ENCODE measurements at places on chromosomes 1 and 21.

DNA sequence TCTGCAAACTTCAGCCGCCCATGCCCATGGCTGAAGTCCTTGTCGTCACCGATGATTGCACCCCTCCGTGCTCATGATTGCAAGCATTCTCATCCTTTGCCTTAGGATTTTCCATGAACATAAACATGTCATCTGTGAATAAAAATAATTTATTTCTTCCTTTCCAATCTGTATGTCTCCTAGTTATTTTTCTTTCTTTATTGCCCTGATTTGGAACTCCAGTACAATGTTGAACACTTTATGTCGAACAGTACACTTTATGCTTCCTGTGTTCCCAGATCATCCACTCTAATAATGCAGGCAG, 170.9 kb upstream of the SYT6 start:
- no peak for DNase-seq
- peaks cover 11% of the 10 kb centered on the region for H3K4me1 ChIP-seq
- H3K4me3 ChIP-seq, result no peak overlapping the region
- no peak overlapping the region for H3K27ac ChIP-seq
- H3K36me3 ChIP-seq, result no peaks in the 10 kb centered on the region

GRCh38 chr1:228510803-228511413, 23.7 kb downstream of the RNF187 start:
- no peak overlapping the region for H3K4me3 ChIP-seq
- H3K36me3 ChIP-seq, result no peaks in the 10 kb centered on the region
- H3K27me3 ChIP-seq, result peaks cover 2% of the 10 kb centered on the region

DNA sequence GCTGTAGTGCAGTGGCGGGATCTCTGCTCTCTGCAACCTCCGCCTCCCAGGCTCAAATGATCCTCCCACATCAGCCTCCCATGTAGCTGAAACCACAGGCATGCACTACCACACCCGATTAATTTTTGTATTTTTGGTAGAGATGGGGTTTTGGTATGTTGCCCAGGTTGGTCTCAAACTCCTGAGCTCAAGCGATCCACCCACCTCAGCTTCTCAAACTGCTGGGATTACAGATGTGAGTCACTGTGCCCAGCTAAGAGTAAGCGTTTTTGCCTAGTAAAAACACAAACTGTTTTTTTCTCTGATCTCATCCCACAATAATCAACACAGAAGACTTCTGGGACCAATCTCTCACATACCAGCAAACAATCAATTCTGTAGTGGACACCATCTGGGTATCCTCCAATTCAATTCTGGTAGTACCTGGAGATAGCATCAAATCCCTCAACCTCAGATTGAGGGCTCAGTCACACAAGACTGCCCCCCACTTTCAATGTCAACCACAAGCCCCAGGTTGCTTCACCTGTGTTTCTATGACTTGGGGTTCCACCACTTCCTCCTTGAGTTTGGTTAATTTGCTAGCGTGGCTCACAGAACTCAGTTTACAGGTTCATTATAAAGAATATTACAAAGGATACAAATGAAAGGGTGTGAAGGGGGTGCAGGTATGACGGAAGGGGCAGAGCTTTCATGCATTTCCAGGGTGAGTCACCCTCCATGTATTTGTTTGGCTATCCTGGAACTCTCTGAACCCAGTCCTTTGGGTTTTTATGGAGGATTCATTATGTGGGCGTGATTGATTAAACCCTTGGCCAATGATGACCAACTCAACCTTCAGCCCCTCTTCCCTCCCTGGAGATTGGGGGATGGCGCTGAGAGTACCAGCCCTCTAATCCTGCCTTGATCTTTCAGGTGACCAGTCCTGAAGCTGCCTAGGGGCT, 40.0 kb upstream of the RHOU start:
- H3K4me1 ChIP-seq, result peaks cover 10% of the 10 kb centered on the region
- no peak overlapping the region for H3K4me3 ChIP-seq
- DNase-seq, result no peak
- no peaks in the 10 kb centered on the region for H3K36me3 ChIP-seq
- H3K27ac ChIP-seq, result no peak overlapping the region
- no peaks in the 10 kb centered on the region for H3K27me3 ChIP-seq

- no peak overlapping the region for H3K27ac ChIP-seq
- no peaks in the 10 kb centered on the region for H3K4me1 ChIP-seq
- no peaks in the 10 kb centered on the region for H3K27me3 ChIP-seq
- no peak overlapping the region for H3K4me3 ChIP-seq
- H3K36me3 ChIP-seq, result no peaks in the 10 kb centered on the region
- DNase-seq, result peak; percentile 3
These were observed 47.8 kb downstream of the WNT9A start for GRCh38 chr1:227899820-227900449.

- no peak overlapping the region for H3K27ac ChIP-seq
- no peak for DNase-seq
- no peak overlapping the region for H3K4me3 ChIP-seq
- H3K4me1 ChIP-seq, result no peaks in the 10 kb centered on the region
- no peaks in the 10 kb centered on the region for H3K36me3 ChIP-seq
- no peaks in the 10 kb centered on the region for H3K27me3 ChIP-seq
These were observed 36.9 kb upstream of the GPR37L1 start for GRCh38 chr1:202085682-202086373.

DNA sequence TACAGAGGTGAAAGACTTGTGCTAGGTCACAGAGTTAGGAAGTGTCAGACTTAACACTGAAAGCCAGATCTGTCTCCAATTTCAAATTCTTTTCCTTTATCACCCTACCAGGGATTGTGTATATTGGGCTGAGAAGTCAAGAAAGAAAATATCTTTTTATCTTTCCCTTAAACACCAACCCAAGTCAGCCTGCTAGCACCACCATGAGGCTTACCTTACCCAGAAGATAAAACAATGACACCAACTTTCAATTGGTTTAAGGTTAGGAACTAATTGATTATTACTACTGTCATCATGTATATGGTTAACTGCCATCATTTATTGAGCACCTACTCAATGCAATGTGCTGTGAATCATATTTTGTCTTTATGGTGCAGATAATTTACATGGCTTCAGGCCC, 178.9 kb upstream of the FOXD3 start:
- no peak overlapping the region for H3K27ac ChIP-seq
- DNase-seq, result no peak
- H3K4me1 ChIP-seq, result no peaks in the 10 kb centered on the region
- no peaks in the 10 kb centered on the region for H3K36me3 ChIP-seq
- no peak overlapping the region for H3K4me3 ChIP-seq
- H3K27me3 ChIP-seq, result peaks cover 8% of the 10 kb centered on the region

DNA sequence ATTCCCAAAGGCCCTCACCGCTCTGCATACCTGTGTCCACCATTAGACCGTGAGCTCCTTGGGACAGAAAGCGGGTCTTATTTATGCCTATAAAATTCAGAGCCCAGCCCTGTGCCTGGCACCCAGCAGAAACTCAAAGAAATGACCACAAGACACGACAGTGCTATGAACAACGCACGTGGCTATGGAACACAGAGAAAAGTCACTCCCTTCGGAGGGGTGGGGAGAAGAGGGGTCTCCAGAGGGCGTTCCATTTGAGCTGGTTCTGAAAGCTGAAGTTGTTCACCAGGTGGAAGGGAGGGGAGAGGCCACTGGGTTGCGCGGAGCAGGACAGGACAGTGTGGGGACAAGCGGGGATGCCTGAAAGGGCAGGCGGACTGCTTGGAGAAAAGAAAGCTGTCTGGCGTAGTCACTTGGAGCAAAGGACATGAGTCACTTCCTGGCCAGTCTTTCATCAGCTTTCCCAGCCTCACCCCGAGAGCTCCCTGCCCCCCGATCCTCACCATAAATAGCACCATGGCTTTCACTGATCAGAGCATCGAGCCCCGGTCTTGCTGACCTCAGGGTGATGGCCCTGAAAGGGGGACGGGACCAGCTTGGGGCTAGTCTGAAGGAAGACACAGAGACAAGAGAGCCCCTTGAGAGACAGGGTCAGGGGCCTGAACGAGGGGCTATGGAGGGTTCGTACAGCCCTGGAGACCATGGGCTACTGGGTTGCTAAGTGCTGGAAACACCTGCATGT, 28.5 kb downstream of the ECE1 start:
- H3K36me3 ChIP-seq, result peaks cover 53% of the 10 kb centered on the region
- DNase-seq, result peak; percentile 56
- peaks cover 61% of the 10 kb centered on the region for H3K4me1 ChIP-seq
- H3K27me3 ChIP-seq, result no peaks in the 10 kb centered on the region

- H3K4me1 ChIP-seq, result no peaks in the 10 kb centered on the region
- H3K27ac ChIP-seq, result no peak overlapping the region
- peaks cover 9% of the 10 kb centered on the region for H3K27me3 ChIP-seq
- peaks cover 3% of the 10 kb centered on the region for H3K36me3 ChIP-seq
These were observed 47.1 kb upstream of the FAM3B start for GRCh38 chr21:41269535-41269934.

GRCh38 chr1:178614286-178614685, 101.4 kb downstream of the TEX35 start:
- H3K36me3 ChIP-seq, result no peaks in the 10 kb centered on the region
- DNase-seq, result no peak
- H3K4me1 ChIP-seq, result no peaks in the 10 kb centered on the region
- H3K27me3 ChIP-seq, result peaks cover 13% of the 10 kb centered on the region

DNA sequence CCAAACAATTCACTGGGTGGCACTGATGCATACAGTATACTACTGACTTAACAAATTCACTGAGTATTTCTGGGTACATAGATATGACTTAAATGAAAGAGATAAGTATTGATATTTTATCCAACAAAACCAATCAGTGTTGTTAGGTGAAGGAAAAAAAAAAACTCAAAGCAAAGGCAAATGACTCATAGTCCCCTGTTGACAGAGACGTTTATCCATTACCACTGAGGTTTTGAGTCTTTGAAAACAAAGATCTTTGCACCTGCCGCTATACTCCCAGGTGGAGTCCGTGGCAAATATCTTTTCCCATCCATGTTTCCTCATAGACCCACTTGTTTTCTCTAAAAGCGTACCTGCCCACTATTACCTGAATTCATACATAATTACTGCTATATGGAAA, 18.4 kb downstream of the DYNLT5 start:
- peaks cover 35% of the 10 kb centered on the region for H3K4me1 ChIP-seq
- H3K27me3 ChIP-seq, result no peaks in the 10 kb centered on the region
- H3K36me3 ChIP-seq, result no peaks in the 10 kb centered on the region
- H3K4me3 ChIP-seq, result no peak overlapping the region
- DNase-seq, result peak; percentile 11

- DNase-seq, result no peak
- no peak overlapping the region for H3K4me3 ChIP-seq
- H3K4me1 ChIP-seq, result no peaks in the 10 kb centered on the region
- no peaks in the 10 kb centered on the region for H3K27me3 ChIP-seq
- no peak overlapping the region for H3K27ac ChIP-seq
- H3K36me3 ChIP-seq, result no peaks in the 10 kb centered on the region
These were observed 12.9 kb downstream of the KIAA1614 start for GRCh38 chr1:180925471-180926051.

DNA sequence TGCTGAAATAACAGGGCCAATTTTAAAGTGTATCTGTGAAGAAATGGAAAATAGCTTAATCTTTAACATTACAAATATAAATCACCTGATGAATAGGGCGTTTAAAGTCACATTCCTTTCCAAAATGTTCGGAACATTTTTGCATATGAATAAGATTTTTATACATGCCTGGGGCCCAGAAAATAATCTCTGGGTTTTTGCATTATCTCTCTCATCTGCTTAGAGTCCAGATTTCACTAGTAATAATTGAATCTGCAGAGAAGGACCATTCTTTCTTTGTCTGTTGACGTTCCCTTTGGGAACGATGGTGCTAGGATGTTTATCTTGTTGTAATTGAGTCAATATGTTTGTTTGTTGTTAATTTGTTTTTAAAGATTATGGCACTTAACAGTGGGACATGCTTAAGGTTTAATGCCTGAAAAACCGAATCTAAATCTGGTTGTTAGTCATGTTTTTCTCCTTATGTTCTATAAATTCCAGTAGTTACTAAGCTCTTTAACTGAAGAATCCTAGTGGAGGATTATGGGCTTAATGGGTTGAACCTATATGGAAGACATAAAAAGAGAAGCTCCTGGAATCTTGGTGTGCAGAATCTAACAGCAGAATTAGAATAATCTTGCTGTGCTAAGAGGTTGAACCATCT, 140.6 kb downstream of the VPS13D start:
- H3K27ac ChIP-seq, result no peak overlapping the region
- peaks cover 25% of the 10 kb centered on the region for H3K36me3 ChIP-seq
- H3K4me1 ChIP-seq, result peaks cover 5% of the 10 kb centered on the region
- DNase-seq, result no peak
- no peak overlapping the region for H3K4me3 ChIP-seq

GRCh38 chr1:96191165-96191564, 530.4 kb upstream of the PTBP2 start:
- H3K27ac ChIP-seq, result no peak overlapping the region
- DNase-seq, result no peak
- no peaks in the 10 kb centered on the region for H3K27me3 ChIP-seq
- H3K4me3 ChIP-seq, result no peak overlapping the region
- H3K36me3 ChIP-seq, result no peaks in the 10 kb centered on the region

DNA sequence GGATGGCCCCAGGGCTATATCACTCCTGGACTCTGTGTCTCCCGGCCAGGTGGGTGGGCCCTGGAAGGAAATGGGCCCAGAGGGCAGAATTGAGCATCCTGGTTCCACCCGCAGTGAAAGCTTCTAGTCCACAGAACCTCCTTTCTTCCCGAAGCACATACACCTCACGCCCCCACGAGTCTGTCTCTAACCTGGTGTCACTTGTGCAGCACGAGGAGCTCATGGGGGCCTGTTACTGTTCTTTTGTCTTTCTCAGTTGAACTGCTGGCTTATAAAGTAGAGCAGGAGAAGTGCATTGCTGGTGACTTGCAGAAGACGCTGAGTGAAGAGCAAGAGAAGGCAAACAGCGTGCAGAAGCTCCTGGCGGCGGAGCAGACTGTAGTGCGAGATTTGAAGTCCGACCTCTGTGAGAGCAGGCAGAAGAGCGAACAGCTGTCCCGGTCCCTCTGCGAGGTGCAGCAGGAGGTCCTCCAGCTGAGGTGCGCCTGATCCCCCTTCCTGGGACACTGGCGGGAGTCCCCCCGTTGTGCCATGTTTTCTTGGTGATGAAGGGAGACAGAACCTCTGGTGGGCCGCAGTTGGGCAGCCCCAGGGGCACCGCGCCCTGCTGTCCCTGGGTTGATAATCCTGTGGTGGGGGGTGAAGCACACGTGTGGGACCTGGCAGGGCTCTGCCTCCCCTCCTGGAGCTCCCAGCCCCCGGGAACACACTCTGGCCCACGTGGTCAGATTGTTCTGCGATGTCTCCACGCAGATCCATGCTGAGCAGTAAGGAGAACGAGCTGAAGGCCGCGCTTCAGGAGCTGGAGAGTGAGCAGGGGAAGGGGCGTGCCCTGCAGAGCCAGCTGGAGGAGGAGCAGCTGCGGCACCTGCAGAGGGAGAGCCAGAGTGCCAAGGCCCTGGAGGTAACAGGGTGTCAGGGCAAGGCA, 28.7 kb upstream of the DIP2A start:
- H3K36me3 ChIP-seq, result peaks cover 22% of the 10 kb centered on the region
- peaks cover 4% of the 10 kb centered on the region for H3K4me1 ChIP-seq
- no peak overlapping the region for H3K27ac ChIP-seq
- no peak overlapping the region for H3K4me3 ChIP-seq

- H3K27ac ChIP-seq, result no peak overlapping the region
- no peaks in the 10 kb centered on the region for H3K27me3 ChIP-seq
- no peaks in the 10 kb centered on the region for H3K36me3 ChIP-seq
- no peak overlapping the region for H3K4me3 ChIP-seq
- DNase-seq, result no peak
These were observed 11.8 kb downstream of the KANK4 start for GRCh38 chr1:62307446-62307845.

GRCh38 chr1:219173434-219173757, 282 bp upstream of the LYPLAL1 start:
- H3K4me1 ChIP-seq, result peaks cover 48% of the 10 kb centered on the region
- DNase-seq, result no peak
- no peaks in the 10 kb centered on the region for H3K27me3 ChIP-seq
- peak overlapping the region; percentile 96 for H3K27ac ChIP-seq
- H3K36me3 ChIP-seq, result peaks cover 14% of the 10 kb centered on the region

- H3K4me1 ChIP-seq, result peaks cover 36% of the 10 kb centered on the region
- no peaks in the 10 kb centered on the region for H3K27me3 ChIP-seq
- peaks cover 19% of the 10 kb centered on the region for H3K36me3 ChIP-seq
- no peak overlapping the region for H3K27ac ChIP-seq
- no peak for DNase-seq
These were observed 1.9 kb downstream of the BTF3L4 start for GRCh38 chr1:52057876-52058415.
